ENCODE measurements at places on chromosomes 12 and 14.

GRCh38 chr12:131735476-131736445 lies 24.9 kb downstream of the SFSWAP start:
- DNase-seq = no peak

DNA sequence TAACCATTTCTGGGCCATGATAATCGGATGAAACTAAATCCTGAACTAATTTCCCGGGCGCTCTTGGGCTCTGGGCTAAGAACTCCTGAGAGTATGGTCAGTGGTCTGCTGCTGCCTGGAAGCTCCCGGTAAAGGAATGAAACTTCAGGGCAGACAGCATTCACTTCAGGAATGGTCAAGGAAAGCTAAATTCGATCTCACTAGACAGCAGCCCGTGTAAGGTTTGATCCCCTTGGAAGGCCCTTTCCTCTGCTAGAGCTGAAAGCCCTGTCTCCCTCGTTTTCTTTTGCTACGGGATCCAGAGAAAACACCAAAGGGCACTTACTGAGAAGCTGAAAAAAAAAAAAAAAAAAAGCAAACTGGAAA lies 680 bp downstream of the ASB8 start:
- no peak for DNase-seq

DNA sequence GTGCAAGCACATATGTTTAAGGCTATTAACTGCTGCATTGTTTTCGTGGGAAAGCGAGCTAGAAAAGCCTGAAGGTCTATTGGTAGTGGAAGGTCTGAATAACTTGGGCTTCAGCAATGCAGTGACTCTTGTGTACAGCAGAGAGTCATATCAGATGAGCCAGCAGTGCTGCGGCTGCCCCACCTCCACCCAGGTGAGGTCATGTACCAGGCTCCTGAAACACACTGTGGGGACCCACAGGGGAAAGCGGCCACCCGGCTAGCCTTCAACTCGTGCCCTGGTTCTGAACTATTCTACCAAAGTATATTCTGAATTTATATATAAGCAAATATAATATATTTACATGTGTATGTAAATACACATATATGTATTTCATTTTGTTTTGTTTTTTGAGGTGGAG lies 12.7 kb upstream of the RAN start:
- DNase-seq = no peak

DNA sequence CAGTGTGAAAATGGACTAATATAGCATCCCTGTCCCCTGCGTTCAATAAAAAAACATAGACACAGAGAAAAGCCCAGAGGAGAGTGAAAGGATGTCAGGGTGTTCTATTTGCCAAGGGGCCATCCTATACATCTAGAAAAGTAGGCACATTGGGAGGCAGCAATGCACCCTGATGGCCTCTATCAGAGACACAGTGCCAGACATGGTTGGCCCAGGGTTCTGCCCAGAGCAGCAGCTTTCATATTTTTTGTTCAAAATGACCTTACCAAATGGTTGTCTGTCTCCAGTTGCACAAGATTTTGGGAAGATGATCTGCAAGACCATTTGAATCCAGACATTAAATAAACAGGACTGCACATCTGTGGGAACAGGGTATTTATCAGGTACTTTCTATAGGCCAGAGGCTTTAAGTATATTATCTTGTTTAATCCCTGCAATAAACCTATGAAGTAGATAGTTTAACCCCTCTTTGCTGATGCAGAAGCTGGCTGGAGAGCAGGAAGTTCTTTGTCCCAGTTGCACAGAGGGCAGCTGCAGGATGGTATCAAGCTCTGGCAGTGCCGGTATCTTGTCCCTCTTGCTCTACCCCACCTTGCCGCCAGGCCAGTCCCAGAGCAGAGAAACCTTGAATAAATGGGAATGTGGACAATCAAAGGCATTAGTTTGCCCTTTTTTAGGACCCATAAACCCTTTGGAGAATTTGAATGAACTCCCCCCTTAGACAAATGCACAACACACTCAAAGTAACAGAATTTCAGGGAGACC lies 171.8 kb upstream of the PWP1 start:
- no peak for DNase-seq

- DNase-seq = no peak
Observed at GRCh38 chr14:34604995-34605394, 25.0 kb downstream of the SNX6 start.

GRCh38 chr12:9319842-9320173 lies 111.6 kb upstream of the PZP start:
- no peak for DNase-seq

GRCh38 chr12:125287155-125287847 lies 222.1 kb downstream of the AACS start:
- no peak for DNase-seq

DNA sequence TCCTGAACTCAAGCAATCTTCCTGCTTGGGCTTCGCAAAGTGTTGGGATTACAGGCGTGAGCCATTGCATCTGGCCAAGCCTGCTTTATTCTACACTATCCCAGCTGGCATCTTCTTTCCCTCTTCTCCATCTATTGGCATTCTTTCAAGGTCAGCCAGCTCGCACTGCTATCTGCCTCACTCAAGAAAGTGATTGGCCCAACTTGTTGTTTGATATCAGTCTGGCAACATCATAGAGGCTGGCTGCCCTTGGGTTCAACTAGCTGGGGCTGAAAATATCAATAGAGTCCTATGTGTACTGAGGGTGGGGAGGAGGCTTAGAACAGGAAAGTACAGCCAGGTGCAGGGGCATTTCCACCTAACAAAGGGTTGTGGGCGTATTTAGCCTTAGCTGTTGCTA lies 17.1 kb downstream of the GMFB start:
- no peak for DNase-seq

DNA sequence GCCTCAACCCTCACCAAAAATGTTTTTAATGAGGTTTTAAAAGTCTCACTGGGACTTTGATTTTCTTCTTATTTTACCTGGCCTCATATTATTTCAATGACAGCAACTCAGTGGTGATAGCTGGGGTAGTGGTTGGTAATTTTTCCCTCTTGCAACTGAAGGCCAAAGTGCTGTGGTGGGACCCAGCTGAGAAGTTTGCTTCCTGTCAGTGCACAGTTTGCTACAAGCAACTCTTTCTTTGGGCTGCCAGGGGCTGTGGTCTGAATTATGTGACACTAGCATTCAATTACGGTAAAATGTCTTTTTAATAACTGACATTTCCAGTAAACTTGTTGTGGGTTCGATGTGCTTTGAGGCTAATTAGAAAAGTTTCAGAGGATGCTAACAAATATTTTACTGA lies 65.3 kb downstream of the IFNG start:
- DNase-seq = no peak

DNA sequence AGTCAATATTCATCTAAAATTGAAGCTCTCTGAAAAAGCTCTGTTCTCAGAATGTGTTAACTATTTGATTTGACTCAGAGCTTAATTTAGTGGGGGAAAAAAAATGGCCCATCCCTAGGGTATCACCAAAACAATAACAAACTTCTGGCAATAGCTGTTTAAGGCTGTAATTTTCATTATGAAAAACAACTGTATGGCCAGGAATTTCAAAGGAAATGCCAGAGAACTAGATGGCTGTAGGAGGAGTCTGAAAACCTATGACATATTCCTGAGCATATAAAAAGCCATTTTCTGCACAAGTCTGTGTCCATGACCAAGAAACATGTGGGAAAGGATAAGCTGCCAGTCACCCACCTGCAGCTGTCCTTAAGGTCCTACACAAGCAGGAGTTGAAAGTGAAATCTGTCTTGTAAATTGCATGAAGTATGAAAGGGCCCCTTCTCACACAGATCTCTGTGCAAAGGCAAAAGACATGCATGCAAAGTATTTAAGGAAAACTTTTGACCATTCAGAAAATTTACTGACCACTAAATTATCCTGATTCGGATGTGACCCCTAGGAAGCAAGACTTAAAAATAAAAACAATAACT lies 299.1 kb downstream of the BTG1 start:
- DNase-seq = no peak

DNA sequence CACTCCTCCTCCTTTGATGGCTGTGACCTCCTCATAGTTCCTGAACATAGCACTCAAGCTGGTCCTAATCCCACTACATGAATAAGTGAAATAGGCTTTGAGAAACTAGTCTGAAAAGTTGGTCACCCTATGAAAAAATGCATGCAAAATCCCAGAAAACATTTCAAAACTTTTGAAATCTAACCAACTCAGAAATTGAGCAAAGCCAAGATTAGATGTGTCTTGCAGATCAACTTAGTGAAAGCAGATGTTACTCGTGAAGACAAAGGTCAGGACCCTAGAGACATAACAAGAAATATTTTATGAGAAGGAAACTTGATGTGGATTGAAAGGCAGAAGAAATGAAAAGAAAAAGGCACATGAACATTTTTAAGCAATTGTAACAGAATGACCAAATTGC lies 63.3 kb downstream of the TSHR start:
- no peak for DNase-seq

DNA sequence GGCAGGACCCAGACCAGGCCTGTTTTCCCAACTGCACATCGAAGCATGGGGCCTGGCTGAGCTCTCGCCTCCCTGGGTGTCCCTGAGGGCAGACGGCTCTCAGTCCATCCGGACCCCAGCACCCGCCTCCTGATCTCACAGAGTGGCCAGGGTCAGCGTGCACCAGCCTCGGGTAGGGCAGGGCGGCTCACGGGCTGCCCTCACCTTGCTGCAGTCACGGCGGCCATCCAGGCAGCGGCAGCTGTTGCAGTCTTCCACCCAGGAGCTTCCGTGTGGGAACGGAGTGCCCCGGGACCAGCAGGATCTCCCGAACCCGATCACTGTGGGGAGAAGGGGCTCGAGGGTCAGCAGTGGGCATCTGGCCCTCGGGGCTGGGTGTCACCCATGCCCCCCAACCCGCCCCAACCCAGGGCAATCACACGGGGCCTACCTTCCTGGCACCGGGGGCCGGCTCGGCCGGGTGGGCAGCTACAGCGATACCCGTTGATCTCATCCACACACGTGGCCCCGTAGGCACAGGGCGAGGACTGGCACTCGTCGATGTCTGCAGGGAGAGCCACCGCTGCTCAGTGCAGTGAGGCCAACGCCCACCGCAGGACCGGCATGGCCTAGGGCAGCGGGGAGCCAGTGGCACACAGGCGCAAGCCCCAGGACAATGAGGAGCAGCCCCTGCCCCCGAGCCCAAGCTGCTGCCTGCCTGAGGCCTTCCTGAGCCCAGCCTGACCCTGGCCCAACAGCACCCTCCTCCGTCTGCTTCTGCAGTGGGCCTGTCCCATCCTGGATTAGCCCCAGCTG lies 22.2 kb downstream of the JAG2 start:
- DNase-seq = no peak

DNA sequence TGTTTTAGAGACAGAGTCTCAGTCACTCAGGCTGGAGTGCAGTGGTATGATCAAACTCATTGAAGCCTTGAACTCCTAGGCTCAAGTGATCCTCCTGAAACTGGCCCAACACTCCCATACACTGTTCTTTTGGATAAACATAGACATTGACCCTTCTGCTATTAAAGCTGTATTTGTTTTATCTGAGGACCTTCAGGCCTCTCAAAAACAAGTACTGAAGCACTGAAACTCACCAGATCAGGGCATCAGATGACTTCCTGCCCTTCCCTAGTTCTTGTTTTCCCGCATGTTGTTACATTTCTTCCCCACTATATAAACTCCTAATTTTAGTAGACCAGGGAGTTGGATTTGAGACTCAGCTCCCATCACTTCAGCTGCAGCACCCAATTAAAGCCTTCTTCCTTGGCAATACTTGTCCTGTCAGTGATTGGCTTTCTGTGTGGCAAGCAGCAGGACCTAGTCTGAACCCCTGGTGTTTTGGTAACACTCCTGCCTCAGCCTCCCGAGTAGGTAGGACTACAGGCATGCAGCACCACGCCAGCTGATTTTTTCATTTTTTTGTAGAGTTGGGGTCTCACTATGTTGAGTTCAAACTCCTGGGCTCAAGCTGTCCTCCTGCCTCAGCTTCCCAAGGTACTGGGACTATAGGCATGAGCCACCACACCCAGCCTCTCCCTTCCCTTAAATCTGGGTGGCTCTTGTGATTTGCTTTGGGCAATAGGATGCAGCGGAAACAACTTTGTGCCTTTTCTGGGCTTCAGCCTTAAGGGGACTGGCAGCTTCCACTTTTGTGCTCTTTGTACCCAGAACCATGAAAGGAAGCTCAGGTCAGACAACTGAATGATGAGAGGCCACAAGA lies 12.5 kb upstream of the IFT81 start:
- DNase-seq = no peak

- no peak for DNase-seq
Observed at GRCh38 chr12:65368055-65368454, 89.6 kb downstream of the MSRB3 start.

GRCh38 chr12:63822352-63822751 lies 22.1 kb upstream of the SRGAP1 start:
- no peak for DNase-seq

DNA sequence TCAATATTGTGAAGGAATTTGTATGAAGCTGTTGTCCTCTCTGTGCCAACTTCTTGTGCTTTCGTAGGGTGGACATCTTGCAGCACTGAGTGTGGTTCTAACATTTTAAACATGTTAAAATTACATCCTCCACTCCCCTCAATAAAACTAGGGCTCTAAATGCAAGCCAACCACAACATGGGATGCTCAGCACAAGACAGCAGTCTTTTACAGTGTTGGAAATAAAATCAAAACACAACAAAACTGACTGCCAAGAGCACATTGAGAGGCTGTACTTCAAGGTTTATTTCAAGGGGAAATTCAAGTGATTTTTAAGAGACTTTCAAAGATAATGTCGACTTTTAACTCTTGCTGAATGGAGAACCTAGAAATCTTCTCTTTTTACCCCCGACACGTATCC lies 396.9 kb downstream of the TMTC2 start:
- no peak for DNase-seq

DNA sequence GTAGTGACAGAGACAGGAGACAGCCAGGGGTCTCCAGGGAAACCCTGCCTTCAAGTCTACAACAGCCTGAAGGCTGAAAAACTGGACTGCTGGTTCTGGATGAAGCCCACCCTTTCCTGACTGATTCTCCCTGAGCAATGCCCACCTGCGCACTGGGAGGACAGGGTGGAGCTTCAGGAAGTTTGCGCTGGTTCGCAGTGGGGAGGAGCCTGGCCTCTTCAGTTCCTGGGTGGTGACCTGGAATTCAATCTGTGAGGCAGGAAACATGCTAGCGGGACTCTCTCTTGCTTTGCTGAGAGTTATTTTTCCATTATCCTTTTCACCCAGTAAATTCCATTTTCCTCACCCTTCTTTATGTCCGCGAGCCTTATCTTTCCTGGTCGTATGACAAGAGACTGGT lies 600.8 kb downstream of the TRHDE start:
- no peak for DNase-seq

GRCh38 chr14:30624132-30624423 lies 2.0 kb downstream of the SCFD1 start:
- DNase-seq = no peak

- DNase-seq = no peak
Observed at GRCh38 chr12:103780992-103781391, 60.0 kb downstream of the NT5DC3 start.

DNA sequence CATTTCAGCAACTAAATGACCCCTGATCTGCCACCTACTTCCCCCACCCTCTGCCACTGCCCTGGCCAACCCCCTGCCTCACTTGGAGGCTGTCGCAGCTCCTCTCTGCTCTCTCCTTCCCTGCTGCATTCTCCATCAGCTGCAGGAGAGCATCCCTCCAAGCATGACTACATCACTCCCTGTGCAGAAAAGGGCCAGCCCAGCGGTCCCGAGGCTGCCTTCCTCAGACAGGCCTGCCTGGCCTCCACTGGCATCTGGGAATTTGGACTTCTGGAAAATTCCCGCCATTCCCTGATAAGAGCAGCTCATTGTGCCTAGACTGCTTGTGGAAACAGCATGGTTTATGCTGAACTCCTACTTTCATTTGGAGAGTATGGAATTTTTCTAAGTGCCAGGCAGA lies 12.7 kb downstream of the HVCN1 start:
- no peak for DNase-seq
